MV-4-11 (cell line): ENCODE measurements at places on chromosomes 2 and 18.

DNA sequence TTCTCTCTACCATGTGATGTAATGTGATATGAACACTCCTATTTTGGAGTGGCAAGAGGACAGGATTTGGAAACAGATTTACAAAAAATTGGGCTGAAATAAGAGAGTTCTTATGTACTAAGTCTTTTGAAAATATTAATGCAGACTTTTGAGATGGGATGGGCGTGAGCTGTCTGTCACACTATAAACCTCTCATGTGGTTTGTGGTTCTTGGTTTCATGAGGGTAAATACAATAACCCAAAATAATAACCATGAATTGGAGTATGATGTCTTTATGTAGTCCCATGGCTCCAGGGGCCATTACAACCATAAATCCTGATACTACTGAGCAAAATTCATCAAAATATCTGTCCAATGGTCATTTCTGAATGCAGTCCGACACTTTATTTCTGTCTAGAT is 668.0 kb downstream of the MBD2 start:
- DNase-seq: no peak

DNA sequence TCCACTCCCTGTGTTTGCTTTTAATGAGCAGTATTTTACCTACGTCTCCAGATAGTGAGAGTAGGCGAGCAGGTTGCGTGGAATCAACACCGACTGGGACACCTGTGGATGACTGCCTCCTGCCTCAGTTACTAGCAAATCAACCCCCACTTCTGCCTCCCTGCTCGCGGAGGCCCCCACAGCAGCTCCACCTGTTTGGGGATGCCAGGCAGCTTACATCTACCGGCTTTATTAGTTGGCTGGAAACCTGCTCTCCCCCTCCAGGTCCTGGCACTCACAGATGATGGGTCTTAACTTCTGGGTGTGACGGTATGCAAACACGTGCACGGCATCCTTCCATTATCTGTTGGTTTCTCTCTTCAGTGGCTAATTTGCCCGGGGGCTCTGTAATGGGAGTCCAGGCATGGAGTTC is 164.4 kb upstream of the SESTD1 start:
- no peak for DNase-seq

DNA sequence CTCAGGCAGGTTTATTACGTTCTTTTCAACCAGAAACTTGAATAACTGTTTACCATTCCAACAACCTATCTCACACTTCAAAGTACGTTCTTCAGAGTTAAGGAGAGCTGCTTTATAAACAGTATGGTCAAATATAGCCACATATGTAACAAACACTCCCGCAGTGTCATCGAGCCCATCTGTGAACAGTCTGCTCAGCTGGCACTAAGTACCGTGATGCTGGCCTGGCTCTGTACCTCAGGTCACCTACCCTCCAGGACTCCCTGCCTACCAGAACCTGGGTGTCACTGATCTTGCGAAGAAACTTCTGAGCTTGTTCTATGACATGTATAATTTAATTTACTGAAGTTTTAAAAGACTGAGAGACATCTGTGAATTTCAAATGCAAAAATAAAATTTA is 71.4 kb downstream of the SEPTIN10 start:
- DNase-seq: no peak

DNA sequence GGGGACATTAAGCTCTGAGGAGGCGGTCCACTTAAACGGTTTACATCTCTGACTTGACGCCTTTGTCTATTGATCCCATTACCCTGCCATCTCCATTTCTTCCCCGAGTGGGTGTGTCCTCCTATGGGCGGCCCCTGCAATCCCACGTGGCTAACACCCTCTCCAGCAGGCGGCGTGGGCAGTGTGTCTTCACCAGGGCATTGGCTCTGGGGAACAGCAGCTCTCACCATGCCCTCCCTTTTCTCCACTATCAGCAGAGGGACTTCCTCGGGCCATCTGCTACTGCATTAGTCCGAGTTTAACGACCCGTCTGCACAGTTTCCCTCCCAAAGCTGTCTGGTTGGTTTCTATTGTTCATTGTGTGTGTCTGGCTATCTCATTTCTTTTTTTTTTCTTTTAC is 511.9 kb upstream of the NRP2 start:
- DNase-seq: no peak

DNA sequence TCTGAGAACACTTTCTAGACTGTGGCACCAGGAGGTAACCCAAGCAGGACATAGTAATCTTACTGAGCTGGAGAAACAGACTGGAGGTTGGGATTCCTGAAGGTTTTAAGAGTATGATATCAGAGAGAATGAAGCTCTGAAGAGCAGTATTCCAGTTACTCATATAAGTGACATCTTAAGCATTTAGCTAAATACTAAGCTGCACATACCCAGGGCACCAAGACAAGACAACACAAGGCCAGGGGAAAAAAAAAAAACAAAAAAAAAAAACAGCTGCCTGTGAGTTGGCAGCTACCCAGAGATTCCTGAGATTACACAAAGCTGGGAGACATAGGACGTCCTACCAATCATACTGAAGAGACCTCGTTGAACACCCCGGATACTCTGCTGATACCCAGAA is 175.8 kb downstream of the SRBD1 start:
- DNase-seq: no peak

DNA sequence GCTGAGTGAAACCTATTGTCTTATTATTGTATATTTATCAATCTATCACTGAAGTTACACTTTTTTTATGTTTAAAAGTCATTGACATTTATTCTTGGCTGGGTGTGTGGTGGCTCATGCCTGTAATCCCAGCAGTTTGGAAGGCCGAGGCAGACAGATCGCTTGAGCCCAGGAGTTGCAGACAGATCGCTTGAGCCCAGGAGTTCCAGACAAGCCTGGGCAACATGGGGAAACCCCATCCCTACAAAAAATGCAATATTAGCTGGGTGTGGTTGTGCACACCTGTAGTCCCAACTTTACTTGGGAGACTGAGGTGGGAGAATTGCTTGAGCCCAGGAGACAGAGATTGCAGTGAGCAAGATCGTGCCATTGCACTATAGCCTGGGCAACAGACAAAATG is 97.8 kb downstream of the EPC2 start:
- no peak for DNase-seq

DNA sequence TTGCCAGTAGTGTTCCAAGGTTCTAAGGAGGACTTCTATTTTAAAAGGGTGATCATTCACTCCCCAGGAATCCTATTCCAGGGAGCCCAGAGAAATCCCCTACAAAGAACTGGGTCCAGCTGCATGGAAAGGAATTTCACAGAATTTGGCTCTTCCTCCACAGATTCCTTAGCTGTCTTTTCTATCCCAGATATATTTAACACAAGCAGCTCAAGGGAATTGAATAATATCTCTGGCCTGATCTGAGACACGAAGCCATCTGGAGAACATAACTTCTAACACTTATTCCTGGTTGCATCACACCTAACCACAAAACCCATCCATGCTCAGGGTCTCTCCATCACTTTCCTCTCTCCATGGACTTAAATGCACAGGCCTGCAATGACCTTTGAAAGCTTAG is 306.7 kb upstream of the ACVR2A start:
- DNase-seq: peak; percentile 53

DNA sequence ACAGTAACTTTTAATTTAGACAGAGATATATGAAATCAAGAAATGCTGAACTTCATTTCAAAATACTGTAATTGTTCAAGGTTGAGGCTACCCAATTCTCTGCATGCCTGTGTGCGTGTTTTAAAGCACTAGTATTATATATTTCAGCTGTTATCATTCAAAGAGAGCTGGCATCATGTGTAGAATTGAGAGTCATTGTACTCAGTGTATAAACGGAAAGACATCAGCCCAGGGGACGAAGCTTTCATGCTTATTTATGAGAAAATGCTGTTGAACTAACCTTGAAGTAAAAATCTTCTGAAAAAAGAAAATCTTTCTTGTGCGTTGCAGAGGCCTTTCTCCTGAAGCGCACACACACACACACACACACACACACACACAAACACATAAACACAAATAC is 48.4 kb downstream of the MYCN start:
- no peak for DNase-seq

DNA sequence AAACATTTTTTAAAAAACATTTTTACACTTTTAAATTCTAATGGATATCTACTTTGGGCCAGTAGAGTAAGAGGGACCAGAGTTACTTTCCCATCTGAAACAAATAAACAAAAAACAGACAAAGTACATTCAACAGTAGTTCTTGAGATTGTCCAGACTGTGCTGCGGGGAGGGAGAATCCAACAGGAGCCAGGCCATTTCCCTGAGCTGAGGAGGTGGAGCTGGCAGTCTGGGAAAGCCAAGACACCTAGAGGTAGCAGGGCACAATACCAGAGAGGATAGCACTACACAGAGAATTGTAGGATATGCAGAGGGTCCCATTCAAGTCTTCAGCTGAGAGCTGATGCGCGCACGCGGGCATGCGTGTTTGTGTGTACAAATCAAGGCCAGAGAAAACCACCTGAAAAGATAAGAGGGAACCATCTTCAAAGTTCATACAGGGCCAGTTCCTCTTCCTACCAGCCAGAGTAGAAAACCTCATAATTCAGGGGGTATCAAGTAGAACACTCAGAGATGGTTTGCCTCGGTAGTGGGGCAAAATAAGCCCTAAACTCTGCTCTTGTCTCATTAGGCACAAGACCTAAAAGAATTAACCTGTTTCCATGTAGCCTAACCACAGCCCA is 44.0 kb downstream of the PTRHD1 start:
- peak; percentile 15 for DNase-seq

- DNase-seq: no peak
Observed at GRCh38 chr2:11748861-11749645, 2.6 kb downstream of the LPIN1 start.

DNA sequence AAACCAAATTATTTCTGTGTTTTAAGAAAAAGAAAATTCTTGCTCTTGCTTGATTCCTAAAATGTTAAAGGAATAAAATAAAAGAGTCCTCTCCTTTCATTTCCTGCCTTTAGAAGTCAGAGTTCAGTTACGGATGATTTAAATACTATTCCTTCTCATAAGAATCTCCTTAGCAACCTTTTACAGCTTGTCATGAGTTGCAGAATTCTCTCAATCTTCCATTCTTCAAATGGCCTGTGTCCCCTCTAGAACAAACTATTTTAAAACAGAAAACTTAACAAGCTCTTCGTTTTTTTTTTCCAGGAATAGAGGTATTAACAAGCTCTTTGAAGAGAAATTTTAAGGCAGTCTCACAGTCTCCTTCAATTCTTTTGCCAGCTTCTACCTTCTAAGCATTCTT is 42.2 kb downstream of the SPIRE1 start:
- DNase-seq: no peak

GRCh38 chr2:240347949-240348500 is 87.4 kb upstream of the GPC1 start:
- no peak for DNase-seq

GRCh38 chr2:112187805-112188596 is 49.8 kb downstream of the FBLN7 start:
- DNase-seq: no peak

GRCh38 chr18:13612196-13612997 is 114.0 kb downstream of the FAM210A start:
- DNase-seq: peak; percentile 82

DNA sequence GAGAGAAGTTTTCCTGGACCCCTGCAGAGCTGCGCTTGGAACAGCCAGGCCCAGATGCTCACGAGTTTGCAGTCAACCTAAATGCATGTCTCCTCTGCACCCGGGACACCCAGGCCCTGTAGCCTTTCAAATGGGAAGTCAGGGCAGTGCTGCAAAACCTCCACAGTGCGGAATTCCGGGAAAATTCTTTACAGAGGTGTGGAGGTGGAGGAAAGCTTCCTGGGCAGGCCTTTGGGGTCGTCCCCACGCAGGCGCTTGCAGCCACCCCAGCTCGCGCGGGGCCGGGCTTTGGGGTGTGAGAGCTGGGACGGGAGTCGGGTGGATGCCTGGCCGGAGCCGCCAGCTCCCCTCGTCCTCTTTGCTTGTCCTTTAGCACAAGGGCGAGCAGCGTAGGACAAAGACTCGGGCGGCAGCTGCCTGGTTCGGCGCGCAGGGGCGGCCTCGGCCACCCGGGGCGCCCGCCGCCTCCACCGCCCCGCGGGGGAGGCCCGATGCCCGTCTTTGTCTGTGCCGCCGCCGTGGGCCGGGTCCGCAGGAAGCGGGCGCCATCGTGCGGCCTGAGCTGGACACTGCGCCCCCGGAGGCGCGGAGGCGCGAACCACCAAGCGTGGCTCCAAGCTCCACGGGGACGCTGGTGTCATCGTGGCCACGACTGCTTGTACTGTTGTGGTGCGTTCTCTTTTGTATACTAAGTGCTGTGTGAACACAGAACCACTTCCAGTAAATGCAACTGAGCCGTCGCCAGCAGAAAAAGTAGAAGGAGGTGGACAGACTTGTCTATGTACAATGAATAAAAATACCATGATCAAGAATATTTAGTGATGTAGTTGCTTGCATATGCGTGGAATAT is 28.2 kb upstream of the BCL11A start:
- peak; percentile 40 for DNase-seq

- no peak for DNase-seq
Observed at GRCh38 chr18:44539926-44540325, 140.8 kb upstream of the SETBP1 start.

GRCh38 chr2:74851191-74851566 is 17.3 kb downstream of the HK2 start:
- DNase-seq: no peak

- peak; percentile 50 for DNase-seq
Observed at GRCh38 chr2:225041851-225042799, at the start of gene DOCK10. Gene DOCK10, minus strand, starts transcription at chr2:225042468. Its CDS starts 94 bp downstream, at chr2:225042374.

GRCh38 chr2:62201307-62201706 is 5.4 kb downstream of the B3GNT2 start:
- peak; percentile 12 for DNase-seq

DNA sequence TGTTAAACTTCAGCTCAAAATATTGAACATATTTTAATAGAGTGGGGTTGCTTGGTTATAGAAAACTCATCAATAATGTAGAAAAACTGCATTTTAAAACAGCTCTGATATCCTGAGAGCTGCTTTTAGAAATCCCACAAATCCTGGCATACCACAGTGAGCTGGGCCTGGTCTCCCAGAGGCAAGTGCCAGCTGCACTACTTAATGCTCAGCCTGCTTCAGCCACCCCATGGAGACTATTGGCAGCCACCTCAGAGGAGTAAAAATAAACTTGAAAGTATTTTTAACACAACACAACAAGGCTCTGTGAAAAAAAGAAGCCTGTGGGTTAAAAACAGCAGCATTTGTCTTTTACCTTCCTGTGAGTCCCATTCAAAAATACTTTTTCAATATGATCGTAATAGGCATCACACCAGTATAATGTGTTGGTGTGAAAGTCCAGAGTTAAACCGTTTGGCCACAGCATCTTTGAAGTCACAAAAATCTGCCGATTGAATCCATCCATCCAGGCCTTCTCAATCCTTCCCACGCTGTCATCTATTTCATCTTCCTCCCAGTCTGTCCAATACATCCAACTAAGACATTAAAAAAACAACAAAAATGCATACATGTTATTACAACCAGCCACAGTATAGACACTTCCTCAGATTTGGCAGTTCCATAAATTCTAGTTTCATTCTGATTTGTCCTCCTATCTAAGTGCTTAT is 1115.3 kb downstream of the LRP1B start:
- peak; percentile 13 for DNase-seq
